ENCODE measurements at places on chromosomes 3 and 15.

DNA sequence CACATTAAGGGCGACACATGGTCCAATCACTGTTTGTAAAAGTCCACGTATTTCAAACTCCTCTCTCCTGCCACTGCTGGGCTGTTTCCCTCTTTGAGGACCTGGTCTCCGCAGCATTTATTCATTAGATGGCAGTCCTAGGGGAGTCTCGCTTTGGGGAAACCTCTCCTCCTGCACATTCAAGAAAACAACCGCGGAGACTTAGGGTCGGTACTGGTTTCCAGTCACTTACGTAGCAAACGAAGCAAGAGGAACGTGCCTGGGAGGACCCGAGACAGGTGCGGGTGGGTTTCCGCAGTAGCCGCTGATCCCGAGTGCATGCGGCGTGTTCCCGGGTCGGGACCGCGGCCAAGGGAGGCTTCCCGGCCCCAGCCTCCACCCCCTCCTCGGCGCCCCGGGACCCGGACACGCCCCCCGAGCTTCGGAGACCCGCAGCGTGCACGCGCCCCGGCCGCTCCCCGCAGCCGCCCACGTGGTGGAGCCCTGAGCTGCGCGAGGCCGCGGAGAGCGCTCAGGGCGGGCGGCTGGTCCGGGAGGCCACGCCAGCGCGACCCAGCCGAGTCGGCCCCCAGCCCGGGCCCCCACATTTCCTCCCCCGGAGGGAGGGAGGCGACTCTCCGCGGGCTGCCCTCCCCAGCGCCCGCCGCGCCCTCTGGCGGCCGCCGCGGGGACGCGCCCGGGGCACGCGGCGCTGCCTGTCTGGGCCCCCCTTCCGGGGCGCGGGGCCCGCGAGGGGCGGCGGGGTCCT is 1.1 kb upstream of the IGF1R start:
- H3K4me1 ChIP-seq: peaks cover 6% of the 10 kb centered on the region
- peaks cover 9% of the 10 kb centered on the region for H3K27me3 ChIP-seq
- DNase-seq: peak; percentile 91
- H3K27ac ChIP-seq: peak overlapping the region; percentile 98
- H3K36me3 ChIP-seq: no peaks in the 10 kb centered on the region
- H3K4me3 ChIP-seq: peak overlapping the region; percentile 83

- no peaks in the 10 kb centered on the region for H3K4me1 ChIP-seq
- DNase-seq: no peak
- no peak overlapping the region for H3K4me3 ChIP-seq
- H3K27ac ChIP-seq: no peak overlapping the region
- H3K27me3 ChIP-seq: no peaks in the 10 kb centered on the region
Measured at GRCh38 chr3:169699536-169700050, 36.1 kb upstream of the MECOM start.

- H3K4me1 ChIP-seq: peaks cover 9% of the 10 kb centered on the region
- no peak overlapping the region for H3K4me3 ChIP-seq
- H3K27ac ChIP-seq: no peak overlapping the region
- no peaks in the 10 kb centered on the region for H3K27me3 ChIP-seq
- H3K36me3 ChIP-seq: no peaks in the 10 kb centered on the region
- peak; percentile 83 for DNase-seq
Measured at GRCh38 chr3:23685541-23686258, 120.1 kb upstream of the UBE2E1 start.

DNA sequence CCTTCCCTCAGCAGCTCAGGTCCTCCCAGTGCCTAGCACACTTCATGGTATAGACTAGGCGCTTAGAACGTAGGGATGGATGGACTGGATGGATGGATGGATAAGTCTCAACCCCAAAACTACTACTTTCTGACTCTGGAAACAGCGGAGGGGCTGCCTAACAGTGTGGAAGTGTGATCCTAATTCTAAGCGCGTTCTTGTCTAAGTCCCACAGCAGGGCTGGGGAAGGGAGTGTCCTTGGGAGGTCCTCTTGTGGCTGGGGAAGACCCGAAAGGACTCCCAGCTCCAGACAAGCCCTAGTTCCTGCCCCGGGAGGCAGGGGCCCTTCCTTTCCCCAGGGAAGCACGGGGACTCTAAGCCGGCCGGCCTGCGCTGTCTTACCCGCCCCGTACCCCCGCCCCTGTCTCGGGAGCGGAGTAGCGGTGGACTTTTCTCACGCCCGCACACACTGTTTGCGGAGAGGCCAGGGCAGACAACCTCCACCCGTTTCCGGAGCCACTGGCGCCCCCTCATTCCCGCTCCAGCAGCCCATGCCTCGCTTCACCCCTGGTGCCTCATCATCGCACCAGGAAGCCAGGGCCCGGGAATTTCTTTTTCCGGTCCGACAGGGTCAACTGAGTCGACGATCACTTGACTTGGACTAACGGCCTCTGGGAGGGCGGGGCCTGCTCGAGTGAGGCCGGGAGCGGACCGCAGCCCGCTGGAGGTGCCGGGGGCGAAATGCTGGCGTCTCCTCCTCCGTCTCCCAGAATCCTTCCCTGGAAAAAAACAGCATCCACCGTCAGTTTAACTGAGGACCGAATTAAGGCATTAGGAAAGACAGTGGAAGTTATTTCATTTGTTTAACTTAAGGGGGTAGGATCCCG is 133.3 kb downstream of the TBC1D2B start:
- no peaks in the 10 kb centered on the region for H3K27me3 ChIP-seq
- peaks cover 5% of the 10 kb centered on the region for H3K4me1 ChIP-seq
- no peaks in the 10 kb centered on the region for H3K36me3 ChIP-seq
- H3K4me3 ChIP-seq: peak overlapping the region; percentile 24
- DNase-seq: peak; percentile 94

DNA sequence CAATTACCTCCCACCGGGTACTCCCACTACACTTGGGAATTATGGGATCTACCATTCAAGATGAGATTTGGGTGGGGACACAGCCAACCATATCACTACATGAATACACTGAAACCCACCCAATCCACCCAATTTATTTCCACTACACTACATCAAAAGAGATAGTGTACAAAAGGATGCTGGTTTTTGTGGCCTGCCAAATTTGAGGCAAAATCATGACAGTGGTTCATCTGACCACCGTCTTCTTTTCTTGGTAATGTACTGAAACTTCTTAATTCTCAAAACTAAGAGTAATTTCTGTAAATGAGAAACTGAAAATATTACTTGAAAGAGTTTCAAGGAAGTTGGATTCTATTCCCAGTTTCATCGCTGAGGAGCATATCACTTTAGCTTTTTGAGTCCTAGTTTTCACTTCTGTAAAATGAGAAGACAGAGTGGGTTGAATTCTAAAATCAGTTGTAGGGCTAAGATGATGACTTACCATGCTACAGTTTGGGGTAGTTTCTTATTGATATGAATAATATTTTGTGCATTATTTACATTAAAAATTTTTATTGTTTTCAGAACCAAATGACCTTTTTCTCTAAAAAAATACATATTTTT is 360.4 kb upstream of the CNTN6 start:
- H3K27ac ChIP-seq: no peak overlapping the region
- DNase-seq: no peak
- H3K36me3 ChIP-seq: no peaks in the 10 kb centered on the region

GRCh38 chr3:188083011-188083410 is 70.9 kb upstream of the LPP start:
- H3K4me1 ChIP-seq: peaks cover 16% of the 10 kb centered on the region
- DNase-seq: no peak
- H3K4me3 ChIP-seq: no peak overlapping the region

DNA sequence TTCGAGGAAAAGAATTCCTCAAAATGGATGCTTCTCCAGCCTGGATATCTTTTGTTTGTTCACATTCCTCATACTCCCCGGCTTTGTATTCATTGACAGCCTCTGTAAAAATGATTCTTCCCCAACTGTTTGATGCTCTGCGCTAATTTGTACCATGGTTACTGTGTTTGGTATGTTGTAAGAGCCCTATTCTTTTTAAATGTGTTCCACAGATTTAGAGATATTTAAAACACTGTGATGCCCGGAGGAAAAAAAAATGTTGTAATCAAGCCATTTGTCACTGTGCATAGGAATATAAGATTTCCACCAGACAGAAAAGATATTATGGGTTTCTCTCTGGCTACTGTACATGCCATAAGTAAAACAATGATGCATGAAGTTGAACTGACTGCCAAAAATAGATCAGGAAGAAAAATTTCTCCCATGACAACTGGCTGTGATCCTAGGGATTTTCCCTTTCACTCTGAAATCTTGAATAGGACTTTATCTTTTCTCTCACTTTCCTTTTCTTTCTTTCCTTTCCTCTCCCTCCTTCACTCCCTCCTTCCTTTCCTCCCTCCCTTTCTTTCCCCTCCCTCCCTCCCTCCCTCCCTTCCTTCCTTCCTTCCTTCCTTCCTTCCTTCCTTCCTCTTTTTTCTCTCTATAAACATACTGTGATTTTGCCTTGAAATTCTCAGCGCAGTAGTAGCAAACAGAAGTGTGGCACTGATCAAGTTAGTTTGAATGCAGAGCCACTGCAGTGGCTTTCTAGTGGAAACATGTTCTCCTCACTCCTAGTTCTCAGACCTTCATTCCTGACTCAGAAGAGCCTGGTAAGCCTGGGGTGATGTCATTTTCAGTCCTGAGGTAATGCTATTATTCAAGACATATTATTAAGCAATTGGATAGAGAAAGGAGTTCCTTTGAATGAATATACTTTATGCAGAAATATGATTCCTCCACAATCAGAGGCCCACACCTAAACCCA is 254.9 kb upstream of the TBL1XR1 start:
- peaks cover 14% of the 10 kb centered on the region for H3K4me1 ChIP-seq
- H3K36me3 ChIP-seq: no peaks in the 10 kb centered on the region
- peak; percentile 63 for DNase-seq
- H3K27me3 ChIP-seq: no peaks in the 10 kb centered on the region
- no peak overlapping the region for H3K4me3 ChIP-seq

DNA sequence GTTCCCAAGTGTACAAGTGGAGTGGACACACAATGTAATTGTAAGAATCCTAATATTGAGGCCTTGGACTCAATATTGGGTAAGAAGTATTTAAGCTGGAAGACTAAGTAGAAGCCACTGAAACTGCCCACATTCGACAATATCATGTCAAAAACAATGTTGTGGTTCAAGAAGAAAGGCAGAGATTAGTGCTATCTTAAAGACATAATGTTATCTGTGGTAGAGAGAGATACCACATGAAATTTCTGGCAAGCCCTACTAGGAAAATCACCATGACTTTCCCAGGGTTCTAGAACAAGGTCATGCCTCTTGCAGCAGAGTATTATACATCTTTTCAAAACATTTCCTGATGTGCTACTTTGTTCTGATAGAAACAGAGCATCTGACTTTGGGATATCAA is 192.6 kb downstream of the RAP2B start:
- no peaks in the 10 kb centered on the region for H3K27me3 ChIP-seq
- no peaks in the 10 kb centered on the region for H3K4me1 ChIP-seq
- no peaks in the 10 kb centered on the region for H3K36me3 ChIP-seq
- no peak overlapping the region for H3K27ac ChIP-seq

GRCh38 chr3:197219619-197220018 is 78.8 kb downstream of the DLG1 start:
- no peak overlapping the region for H3K27ac ChIP-seq
- H3K4me3 ChIP-seq: no peak overlapping the region
- no peaks in the 10 kb centered on the region for H3K27me3 ChIP-seq
- peak; percentile 12 for DNase-seq
- no peaks in the 10 kb centered on the region for H3K36me3 ChIP-seq

GRCh38 chr3:196989721-196990262 is 21.2 kb upstream of the PIGZ start:
- H3K27ac ChIP-seq: peak overlapping the region; percentile 96
- H3K4me3 ChIP-seq: no peak overlapping the region
- no peaks in the 10 kb centered on the region for H3K36me3 ChIP-seq
- H3K4me1 ChIP-seq: peaks cover 52% of the 10 kb centered on the region

- no peak overlapping the region for H3K27ac ChIP-seq
- H3K36me3 ChIP-seq: no peaks in the 10 kb centered on the region
- no peaks in the 10 kb centered on the region for H3K27me3 ChIP-seq
- DNase-seq: no peak
Measured at GRCh38 chr3:71528816-71529215, 54.7 kb downstream of the FOXP1 start.

DNA sequence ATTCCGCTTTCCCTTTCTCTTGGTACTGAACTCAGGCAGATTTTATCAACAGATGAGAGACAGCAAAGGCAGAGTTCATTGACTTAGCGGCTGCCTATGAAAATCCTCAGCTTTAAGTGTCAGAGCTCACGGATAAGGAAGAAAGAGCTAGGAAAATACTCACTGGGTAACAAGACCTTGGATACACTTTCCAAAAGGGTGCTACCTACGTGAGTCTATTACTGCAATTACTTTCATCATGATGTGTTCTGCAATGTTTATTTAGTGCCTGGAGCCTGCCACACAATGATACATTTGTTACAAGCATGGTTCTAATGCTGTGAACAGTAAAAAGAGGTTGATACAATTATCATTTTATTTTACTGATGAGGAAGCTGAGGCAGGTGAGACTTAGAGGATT is 177.5 kb downstream of the GRM7 start:
- H3K36me3 ChIP-seq: no peaks in the 10 kb centered on the region
- no peak overlapping the region for H3K4me3 ChIP-seq
- no peaks in the 10 kb centered on the region for H3K4me1 ChIP-seq
- H3K27ac ChIP-seq: no peak overlapping the region
- no peak for DNase-seq
- no peaks in the 10 kb centered on the region for H3K27me3 ChIP-seq

GRCh38 chr3:21509731-21510470 is 241.1 kb downstream of the ZNF385D start:
- no peak overlapping the region for H3K4me3 ChIP-seq
- no peaks in the 10 kb centered on the region for H3K4me1 ChIP-seq
- H3K36me3 ChIP-seq: no peaks in the 10 kb centered on the region
- no peak for DNase-seq
- H3K27ac ChIP-seq: no peak overlapping the region

DNA sequence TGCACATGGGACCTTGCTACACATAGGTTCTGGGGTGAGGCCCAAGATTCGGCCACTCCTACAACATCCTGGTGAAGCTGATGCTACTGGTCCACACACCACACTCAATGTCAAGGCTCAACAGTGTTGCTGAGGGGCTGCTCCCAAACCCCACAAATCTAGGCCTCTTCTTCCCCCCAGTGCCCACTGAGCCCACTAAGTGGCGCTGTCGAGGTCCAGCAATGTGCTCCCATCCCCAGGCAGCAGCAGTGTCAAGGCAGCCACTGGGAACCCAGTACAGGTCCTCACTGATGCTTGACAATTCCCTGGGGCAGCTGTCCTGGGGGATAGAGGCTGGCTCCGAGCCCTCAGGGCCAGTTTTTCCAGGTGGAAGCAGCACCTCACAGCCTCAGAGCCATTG is 21.5 kb downstream of the SCN5A start:
- no peaks in the 10 kb centered on the region for H3K36me3 ChIP-seq
- no peaks in the 10 kb centered on the region for H3K27me3 ChIP-seq
- H3K4me3 ChIP-seq: no peak overlapping the region
- no peak for DNase-seq
- no peak overlapping the region for H3K27ac ChIP-seq
- no peaks in the 10 kb centered on the region for H3K4me1 ChIP-seq

Data from hepatocyte (in vitro differentiated cells).